ENCODE measurements at places on chromosomes 2 and 18. TPM values are rescaled to one million over a fixed set of nuclear protein-coding genes. Genes with fewer than 3 reads are reported as not detected.
A peak's percentile ranks its signal among the peaks of the same experiment; 100 is the strongest.

GRCh38 chr2:75790121-75790813, 79.6 kb upstream of the GCFC2 start:
- no peak for DNase-seq

Gene NEB
- 0.26 TPM for total RNA-seq

GRCh38 chr2:16247326-16248122, 307.2 kb downstream of the MYCN start:
- DNase-seq = no peak

DNA sequence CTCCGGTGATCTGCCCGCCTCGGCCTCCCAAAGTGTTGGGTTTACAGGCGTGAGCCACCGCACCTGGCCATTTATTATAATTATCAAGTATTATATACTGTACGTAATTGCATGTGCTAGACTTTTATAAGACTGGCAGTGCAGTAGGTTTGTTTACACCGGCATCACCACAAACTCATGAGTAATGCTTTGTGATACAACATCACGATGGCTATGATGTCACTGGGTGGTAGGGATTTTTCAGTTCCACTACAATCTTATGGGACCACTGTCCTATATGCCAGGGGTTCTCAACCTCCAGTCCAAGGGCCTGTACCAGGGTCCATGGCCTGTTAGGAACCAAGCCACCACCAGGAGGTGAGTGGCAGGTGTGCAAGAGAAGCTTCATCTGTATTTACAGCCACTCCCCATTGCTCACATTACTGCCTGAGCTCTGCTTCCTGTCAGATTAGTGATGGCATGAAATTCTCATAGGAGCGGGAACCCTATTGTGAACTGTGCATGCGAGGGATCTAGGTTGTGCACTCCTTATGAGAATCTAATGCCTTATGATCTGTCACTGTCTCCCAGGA, 9.4 kb downstream of the SCYGR4 start:
- DNase-seq = no peak

Gene UNC50
- 64.1 TPM for total RNA-seq

DNA sequence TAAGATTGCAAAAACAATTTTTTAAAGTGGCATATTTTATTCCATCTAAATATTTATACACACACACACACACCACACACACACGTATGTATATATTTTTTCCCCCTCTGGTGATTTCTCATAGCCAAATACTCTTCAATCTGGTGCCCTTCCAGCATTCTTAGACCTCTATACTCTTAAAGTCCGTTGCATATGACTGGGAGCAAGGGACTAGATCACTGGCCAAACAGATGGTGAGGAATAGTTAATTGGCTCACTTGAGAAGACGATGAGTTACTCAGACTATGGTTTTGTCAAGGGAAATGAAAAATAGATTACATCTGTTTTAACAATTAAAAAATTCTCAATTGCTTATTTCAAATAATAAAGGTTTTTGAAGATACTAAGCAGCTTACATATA, 512.5 kb upstream of the LRRTM4 start:
- no peak for DNase-seq

GRCh38 chr18:7459851-7460770, 107.0 kb upstream of the PTPRM start:
- no peak for DNase-seq

- no peak for DNase-seq
Measured at GRCh38 chr2:85166021-85166420, 32.8 kb downstream of the TCF7L1 start.

GRCh38 chr2:206958261-206958660, 18.9 kb downstream of the CPO start:
- no peak for DNase-seq

GRCh38 chr18:615092-615521, 18.3 kb downstream of the CLUL1 start:
- DNase-seq = peak; percentile 27

Gene UGT1A3
- not detected for total RNA-seq

- no peak for DNase-seq
Measured at GRCh38 chr18:39843546-39843945, 2111.5 kb upstream of the PIK3C3 start.

GRCh38 chr2:56674084-56674483, 490.3 kb downstream of the CCDC85A start:
- no peak for DNase-seq

- DNase-seq = peak; percentile 87
Measured at GRCh38 chr18:51236225-51236624, 38.7 kb upstream of the MEX3C start.

GRCh38 chr2:176139661-176140512, 10.4 kb downstream of the HOXD8 start:
- no peak for DNase-seq

DNA sequence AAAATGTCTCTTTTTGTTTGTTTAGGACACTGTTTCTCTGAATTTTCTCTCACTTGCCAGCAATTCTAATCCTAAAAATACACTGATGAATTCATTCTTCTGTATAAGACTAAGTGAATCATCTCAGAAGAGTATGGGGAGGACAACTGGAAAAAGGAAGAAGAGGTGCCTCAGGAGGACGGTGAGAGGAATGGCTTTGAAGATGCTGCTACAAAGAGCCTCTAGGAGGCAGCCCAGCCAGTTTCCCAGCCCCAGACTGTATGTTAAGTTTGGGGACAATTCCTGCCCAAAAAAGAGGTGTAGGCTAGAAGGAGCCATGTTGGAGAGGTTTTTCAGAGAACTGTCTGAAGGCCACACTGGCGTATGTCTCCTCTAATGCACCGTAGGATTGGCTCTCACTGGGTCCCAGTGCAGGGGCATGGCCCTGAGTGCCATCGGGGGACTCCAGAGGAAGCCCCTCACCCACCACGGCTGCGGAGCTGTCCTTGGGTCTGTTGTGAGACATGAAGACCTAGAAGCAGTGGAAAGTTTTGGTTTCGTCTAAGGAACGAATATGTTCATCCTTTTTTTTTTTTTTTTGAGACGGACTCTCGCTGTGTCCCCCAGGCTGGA, 3.1 kb upstream of the SDC1 start:
- DNase-seq = no peak

GRCh38 chr2:180670302-180671003, 310.0 kb upstream of the UBE2E3 start:
- DNase-seq = no peak

DNA sequence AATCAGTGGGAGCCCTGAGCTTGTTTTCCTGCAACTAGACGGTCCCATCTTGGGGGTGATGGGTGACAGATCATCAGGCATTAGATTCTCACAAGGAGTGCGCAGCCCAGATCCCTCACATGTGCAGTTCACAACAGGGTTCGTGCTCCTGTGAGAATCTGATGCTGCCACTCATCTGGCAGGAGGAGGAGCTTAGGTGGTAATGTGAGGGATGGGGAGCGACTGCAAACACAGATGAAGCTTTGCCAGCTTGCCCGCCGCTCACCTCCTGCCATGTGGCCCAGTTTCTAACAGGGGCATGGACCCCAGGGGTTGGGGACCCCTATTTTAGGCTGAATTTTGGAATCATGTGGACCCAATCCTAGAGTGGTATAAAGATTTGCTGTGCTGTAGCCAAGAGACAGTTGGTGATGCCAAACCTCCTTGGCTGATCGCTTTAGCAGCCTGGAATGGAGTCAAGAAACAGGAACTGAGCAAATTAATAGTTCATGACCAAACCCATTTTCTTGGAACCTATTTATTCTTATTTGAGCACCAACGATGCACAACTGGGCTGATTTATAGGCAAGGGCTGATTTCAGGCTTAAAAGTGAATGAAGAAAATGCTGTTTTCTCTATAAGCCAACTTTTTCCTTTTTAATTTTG, 25.7 kb downstream of the LPIN1 start:
- DNase-seq = no peak

Data from fibroblast of lung (primary cell).